ENCODE measurements at places on chromosomes 1 and 21.

DNA sequence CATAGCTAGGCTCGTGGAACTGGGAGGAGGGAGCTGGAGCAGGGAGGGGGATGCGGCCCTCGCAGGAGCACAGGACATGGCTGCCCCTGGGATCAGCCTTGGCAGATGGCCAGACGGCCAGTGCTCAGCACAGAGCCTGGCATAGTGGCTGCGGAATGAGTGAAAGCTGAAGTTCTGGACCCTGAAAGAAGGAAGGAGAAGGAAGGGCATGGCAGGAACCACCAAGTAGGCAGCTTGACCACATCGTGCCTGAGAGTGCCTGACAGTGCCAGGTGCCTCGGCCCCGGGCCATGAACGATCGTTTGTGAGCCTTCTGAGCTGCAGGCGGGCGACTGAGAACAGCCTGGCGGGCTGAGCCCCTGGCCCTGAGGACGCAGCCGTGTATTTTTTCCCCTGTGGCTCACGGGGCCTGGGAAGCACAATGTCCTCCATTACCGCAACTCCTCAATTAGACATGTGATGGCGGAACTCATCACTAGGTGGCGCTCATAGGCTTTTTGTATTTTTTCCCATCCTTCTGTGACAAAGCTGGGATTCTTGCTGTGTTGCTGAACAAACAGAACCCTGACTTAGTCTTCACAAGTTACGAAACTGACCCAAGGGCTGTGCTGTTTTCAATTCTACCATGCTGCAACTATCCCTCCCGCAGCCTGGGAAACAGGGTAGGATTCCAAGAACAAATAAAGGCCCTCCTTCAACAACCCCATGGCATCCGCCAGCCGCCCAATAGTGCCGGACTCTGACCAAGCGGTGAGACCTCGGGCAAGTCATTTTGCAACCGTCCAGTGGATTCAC lies 29.9 kb upstream of the TMEM61 start:
- DNase-seq: peak; percentile 67

GRCh38 chr21:28674763-28675162 lies 317.9 kb downstream of the LTN1 start:
- no peak for DNase-seq

GRCh38 chr1:158077411-158078256 lies 84.2 kb downstream of the KIRREL1 start:
- no peak for DNase-seq

GRCh38 chr1:222909586-222909985 lies 94.7 kb downstream of the DISP1 start:
- no peak for DNase-seq

DNA sequence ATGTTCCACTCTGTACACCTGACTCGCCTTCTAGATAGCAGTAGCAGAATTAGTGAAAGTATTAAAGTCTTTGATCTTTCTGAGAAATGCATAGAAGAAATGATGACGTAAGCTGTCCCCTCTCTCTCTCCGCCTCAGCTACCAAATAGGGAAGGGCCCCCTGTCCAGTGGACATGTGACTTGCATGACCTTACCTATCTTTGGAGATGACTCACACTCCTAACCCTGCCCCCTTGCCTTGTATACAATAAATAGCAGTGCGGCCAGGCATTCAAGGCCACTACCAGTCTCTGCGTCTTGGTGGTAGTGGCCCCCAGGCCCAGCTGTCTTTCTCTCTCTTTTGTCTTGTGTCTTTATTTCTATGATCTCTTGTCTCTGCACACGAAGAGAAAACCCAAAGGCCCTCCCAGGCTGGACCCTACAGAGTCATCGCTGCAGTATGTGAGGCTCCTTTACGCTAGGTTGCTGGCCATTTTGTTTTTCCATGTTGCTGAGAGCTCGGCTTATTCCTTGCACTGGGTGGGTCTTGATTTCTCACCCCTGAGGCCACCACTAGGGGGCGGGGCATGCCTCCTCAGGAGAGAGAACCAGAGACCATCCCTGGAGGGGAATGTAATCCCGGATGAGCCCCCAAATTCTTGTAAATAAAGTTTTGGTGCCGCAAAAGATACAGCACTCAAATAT lies 16.0 kb upstream of the ZBTB8B start:
- no peak for DNase-seq
